Fibroblast of lung (primary cell): ENCODE measurements at places on chromosomes 16 and 17. TPM values are rescaled to one million over a fixed set of nuclear protein-coding genes. Genes with fewer than 3 reads are reported as not detected.

HYDIN gene
- 0.26 and 0.54 TPM in 2 replicates for polyA plus RNA-seq

ZPBP2 gene
- not detected in 2 replicates for polyA plus RNA-seq

WNT9B gene
- not detected in 2 replicates for polyA plus RNA-seq

ARSG gene
- 3.5 and 4.4 TPM in 2 replicates for polyA plus RNA-seq

SLFN12L gene
- 0.08 and 0.09 TPM in 2 replicates for polyA plus RNA-seq

IFT20 gene
- 26.5 and 51.4 TPM in 2 replicates for polyA plus RNA-seq

DNA sequence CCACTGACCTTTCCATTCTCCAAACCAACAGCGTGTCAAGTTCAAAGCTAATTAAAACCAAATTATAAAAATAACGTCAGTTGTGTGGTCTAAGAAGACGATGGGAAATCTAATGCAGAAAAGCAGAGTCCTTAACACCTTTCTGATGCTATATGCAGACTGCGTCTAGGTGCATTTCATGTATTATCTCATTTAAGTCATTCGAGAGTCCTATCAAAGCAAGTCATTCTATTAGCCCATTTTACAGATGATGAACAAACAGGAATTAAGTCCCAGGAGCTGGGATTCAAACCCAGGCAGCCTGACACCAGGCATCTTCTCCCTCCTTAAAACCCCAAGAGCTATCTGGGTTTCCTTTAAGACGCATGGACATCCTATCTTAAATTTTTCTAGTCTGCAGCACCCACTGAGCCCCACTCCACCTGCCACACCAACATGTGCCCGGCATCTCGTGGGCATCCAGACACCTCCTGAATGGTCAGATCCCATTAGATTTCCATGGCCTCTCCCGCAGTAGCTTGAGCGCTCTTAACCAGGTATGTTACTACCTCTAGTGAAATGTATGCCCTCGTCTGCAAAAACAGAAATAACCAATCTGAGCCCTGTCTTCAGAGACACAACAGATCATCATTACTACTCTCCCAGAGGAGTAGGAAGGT is 115.1 kb downstream of the ZFHX3 start:
- no peak overlapping the region for H3K4me3 ChIP-seq
- H3K36me3 ChIP-seq, result no peaks in the 10 kb centered on the region
- no peak for DNase-seq

DNA sequence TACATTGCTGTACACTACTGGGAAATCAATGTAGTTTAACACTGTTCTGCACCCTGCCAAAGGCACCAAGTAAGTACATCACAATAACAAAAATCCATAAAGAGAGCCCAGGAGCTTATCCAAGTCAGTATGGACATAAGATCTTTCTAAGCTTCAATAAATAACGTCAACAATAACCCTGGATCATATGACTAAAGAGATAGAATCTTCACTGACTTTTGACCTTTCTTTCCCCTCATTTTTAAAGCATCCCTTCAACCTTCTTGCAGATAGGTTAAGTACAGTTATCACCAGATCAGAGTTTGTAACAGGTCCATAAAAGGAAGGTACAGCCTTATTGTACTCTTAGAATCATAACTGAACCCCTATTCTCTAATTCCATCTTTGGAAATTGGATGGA is 2.3 kb downstream of the CEP20 start:
- no peak for DNase-seq
- H3K4me1 ChIP-seq, result peaks cover 12% of the 10 kb centered on the region
- no peaks in the 10 kb centered on the region for H3K27me3 ChIP-seq
- H3K4me3 ChIP-seq, result no peak overlapping the region
- peak overlapping the region; percentile 14 for H3K27ac ChIP-seq
- peaks cover 5% of the 10 kb centered on the region for H3K36me3 ChIP-seq

GRCh38 chr17:61054436-61054835 is 345.2 kb upstream of the TBX2 start:
- H3K4me3 ChIP-seq, result no peak overlapping the region
- H3K27me3 ChIP-seq, result no peaks in the 10 kb centered on the region
- no peak overlapping the region for H3K27ac ChIP-seq
- H3K36me3 ChIP-seq, result no peaks in the 10 kb centered on the region
- DNase-seq, result peak; percentile 22

DNA sequence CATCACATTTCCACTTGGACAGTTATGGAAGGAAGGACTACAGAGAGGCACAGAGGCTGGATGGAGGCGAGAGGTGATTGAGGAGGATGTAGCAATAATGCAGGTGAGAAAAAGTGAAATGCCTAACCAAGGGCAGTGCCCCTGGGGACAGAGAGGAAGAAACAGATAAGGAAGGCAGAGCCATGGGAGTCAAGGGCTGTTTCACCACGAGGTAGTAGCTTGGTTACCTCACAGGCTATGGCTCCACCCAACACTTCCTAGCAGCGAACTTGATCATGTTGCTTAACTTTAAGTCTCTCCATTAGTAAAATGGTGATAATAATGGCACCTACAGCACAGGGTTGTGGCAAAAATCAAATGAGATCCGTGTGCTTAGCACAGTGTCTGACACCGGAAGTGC is 83.9 kb downstream of the YPEL2 start:
- H3K36me3 ChIP-seq, result no peaks in the 10 kb centered on the region
- H3K27ac ChIP-seq, result no peak overlapping the region
- no peak overlapping the region for H3K4me3 ChIP-seq
- peaks cover 3% of the 10 kb centered on the region for H3K27me3 ChIP-seq

DNA sequence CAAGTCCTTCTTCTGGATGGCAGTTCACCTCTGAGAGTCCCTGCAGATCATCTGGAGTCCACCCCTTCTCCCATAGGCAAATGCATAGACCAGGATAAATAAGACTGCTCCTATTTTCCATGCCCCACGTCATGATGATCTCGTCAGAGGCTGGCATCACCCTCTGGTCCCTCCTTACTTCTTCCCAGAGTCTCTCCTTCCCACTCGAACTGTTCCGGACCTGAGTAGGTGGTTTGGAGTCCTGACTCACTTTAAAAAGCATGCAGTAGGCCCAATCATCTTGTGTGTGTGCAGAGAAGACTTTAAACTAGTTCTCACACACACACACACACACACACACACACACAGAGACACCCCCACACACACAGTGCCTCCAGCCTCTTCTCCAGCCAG is 72.0 kb downstream of the SOX9 start:
- peak overlapping the region; percentile 77 for H3K27ac ChIP-seq
- no peaks in the 10 kb centered on the region for H3K36me3 ChIP-seq
- peak; percentile 92 for DNase-seq
- no peak overlapping the region for H3K4me3 ChIP-seq
- H3K4me1 ChIP-seq, result peaks cover 10% of the 10 kb centered on the region
